ENCODE measurements at places on chromosomes 1 and 21. TPM values are rescaled to one million over a fixed set of nuclear protein-coding genes. Genes with fewer than 3 reads are reported as not detected.

Gene CASQ1
- total RNA-seq: 56.7 TPM

Gene TCP10L
- 2.9 TPM for total RNA-seq

Gene KRTAP7-1
- total RNA-seq: not detected

Gene FAM89A
- total RNA-seq: 7.4 TPM

Gene CENPF
- 0.54 TPM for total RNA-seq

All from heart right ventricle (tissue), 16 donors.